HFFc6 (cell line): ENCODE measurements at places on chromosomes 7 and 10.

GRCh38 chr7:45992826-45993225 is 71.8 kb upstream of the IGFBP3 start:
- no peak for DNase-seq

DNA sequence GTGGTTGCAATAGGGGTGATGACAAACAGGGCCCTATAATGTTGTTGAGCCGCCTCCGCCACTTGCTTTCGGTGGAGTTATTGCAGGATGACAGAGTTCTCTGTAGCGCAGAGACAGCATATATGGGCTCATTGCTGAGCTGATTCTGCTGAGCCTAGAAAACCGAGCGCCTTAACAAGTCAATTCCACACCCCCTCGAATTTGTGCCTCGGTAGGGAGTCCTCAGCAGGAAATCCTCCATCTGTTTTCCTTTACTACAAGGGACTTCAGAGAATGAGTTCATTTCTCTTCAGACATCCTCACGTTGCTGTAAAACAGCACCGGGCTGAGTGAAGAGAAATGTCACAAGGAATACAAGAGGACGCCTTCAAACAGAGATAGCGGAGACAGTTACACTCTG is 90.7 kb upstream of the KIAA1217 start:
- no peak for DNase-seq

DNA sequence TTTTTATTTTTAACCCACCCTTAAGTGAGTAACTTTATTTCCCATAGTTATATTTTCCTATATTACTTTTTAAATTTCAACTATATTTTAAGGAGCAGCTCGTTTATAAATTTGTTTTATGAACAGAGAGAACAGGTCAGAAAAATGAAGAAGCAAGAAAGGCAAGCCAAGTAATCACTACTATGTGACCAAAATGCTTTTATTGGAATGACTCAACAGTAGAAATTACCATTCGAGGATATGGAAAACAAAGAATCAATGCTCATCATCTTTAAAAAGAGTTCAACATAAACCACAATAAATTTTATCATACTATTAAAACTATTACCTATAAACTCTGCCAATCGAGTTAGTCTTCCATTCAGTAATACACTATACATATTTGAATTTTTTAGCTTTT is 7.6 kb downstream of the HERC4 start:
- DNase-seq = no peak

GRCh38 chr7:139255290-139255689 is 24.3 kb downstream of the UBN2 start:
- DNase-seq = no peak

- DNase-seq = no peak
Observed at GRCh38 chr7:137545059-137545716, 201.7 kb upstream of the PTN start.
